Activated T-cell treated with anti-CD3 and anti-CD28 coated beads, Interleukin-2, amount 50 U/mL, for 1 hour (primary cell): ENCODE measurements at places on chromosomes 6 and 20.

DNA sequence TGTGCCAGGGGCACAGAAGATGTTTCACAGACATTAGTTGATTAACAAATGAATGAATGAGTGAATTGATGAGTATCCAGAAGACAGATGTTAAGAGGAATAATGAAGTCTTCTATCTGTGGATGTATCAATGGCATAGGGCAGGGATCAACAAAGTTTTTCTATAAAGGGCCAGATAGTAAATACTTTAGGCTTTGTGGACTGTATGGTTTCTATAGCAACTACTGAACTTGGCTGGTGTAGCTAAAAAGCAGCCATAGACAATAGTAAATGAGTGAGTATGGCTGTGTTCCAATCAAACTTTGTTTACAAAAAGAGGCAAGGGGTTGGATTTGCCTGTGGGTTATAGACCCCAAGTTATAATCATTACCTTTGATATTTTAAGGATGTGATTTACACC is 144.0 kb downstream of the PRL start:
- no peak for DNase-seq

- DNase-seq, result no peak
These were observed 36.3 kb downstream of the PPP1R3G start for GRCh38 chr6:5121479-5121878.

DNA sequence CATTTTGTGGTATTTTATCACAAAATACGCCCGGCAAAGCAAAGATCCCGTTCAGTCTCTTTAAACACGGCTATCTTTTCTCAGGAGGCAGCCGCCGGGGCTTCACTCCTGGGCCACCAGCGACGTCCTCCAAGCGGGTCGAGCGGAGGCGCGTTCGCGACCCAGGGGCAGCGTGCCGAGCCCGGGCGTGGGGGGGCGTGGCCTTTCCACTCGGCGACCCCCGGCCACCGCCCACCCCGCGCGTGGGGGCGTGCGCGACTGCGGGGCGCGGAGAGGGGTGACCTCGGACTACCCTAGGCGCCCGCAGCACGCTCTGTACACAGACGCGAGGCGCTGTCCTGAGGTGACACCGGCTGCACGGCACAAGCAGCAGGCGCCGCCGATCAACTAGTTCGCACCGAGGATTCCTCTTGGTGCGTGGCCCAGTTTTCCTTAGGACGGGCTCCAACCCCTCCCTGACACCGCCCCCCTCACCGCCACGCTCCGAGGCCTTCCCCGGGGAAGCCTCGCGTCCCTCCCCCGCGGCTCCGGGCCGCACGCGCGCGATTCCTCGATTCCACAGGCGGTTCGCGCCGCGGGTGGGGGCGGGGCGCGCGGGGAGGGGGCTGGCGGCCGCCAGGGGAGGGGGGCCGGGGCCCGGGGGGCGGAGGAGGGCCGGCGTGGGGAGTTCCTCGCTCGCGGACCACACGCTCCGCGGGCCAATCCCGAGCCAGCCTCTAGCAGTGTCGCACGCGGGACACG is 1.1 kb upstream of the JARID2 start:
- DNase-seq, result no peak

DNA sequence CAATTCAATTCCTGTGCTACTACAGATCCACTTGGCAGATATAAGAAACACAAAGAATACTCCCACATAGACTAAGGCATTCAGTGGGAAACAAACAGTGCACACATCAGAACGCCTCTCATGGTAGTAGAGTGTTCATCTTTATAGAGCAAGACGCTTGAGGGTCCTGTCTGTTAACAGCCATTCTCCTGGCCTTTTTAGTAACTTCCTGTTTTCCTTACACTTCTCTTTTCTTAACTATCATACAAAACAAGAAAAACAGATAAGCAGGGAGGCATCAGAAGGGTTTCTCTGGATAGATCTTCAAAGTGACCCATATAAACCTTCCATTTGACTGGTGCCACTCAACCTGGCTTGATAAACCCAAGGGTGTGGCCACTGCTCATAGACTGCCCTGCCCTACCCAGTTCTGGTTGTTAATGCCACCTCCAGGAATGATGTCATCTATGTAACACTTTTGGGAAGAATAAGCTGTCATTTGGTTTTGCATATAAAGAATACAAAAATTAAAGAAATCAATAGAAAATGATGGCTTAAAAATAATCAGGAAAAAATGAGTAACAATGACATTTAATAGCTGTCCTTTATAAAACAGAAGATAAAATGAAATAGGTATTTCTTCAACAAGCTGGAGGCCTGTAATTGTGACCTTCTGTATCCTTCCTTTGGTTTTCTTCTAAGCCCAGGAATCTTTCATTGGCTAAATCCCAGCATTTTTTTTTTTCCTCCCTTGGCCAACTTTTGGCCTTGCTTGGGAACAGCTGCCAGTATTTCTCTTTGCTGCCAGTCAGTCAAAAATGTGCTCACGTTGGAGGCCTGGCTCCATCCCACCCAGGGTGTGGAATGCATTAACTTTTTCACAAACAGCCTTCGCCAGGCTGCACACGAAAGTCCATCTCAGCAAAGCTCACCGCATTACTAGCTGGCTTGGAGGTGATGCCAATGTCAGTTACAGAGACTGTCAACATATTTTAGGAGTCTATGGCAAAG is 103.5 kb downstream of the GJA10 start:
- no peak for DNase-seq

- DNase-seq, result no peak
These were observed 239.8 kb downstream of the CDC5L start for GRCh38 chr6:44627091-44627882.

- no peak for DNase-seq
These were observed 385.7 kb upstream of the MMS22L start for GRCh38 chr6:97668716-97669115.

GRCh38 chr6:134870677-134871498 is 79.0 kb downstream of the ALDH8A1 start:
- DNase-seq, result no peak

DNA sequence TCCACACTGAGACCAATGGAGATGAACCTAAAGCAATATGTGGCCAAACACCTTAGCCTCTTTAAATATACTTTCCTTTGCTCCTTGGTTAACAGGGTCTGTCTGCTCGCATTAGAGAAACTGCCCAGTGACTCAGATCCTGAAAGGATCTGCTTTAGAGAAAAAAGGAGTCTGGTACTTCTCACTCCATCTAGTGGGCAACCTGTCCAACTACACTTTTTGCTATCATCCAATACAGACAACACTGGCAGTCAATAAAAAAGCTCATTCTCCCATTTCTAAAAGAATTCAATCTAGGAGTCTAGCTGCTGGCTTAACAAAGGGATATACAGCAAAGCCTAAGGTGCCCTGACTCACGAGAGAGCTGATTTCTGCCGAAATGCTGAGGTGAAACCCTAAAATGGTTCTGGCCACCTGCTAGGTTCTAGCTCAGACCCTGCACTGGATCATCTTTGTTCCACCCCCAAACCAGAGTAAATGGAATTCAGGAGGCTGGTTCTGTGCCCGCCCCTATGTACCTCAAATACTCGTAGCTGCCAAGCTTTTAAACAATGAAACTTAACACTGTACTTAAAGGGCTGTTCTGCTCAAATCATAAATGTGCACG is 11.5 kb downstream of the GNL1 start:
- DNase-seq, result no peak
